ENCODE measurements at places on chromosomes 7 and 10.

DNA sequence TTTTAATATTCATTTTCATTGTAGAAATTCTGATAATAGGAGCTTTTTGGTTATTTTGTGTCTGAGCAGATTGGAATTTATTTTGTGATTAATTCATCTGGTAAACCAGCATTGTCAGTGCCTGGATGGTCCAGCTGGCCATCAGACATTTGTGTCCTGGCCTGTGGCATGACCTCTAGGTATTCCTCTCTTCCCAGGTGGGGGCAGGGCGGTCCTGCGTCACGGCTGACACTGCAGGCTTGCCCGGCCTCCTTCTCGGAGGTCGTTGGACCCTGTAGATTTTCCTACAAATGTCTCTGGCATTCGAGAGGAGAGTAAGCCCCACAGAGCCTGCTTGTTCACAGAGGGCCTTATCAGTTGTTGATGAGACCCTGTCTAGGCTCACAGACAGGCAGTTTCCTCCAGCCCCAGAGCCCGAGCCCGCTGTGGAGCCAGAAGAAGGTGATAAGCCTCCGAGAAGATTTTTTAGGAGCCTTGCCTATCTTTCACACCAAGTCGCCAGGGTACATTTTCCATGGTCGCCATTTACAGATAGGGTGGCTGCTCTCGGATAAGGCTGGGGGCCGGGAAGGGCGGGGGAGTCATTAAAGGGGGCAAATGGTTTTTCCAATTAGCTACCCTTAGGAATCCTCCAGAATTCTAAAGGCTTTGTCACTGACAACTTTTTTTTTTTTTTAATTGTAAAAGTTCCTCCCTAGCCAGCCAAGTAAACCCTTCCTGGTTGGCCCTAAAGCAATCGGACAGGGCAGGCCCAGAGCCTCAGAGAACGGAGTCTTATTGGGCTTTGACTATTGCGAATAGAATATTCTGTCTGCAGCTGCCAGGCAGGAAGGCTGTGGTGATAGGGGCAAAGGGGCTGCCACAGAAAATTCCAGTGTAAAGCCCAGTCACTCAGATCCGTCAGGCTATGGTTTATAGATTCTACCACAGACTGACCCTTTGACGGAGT, 78.1 kb upstream of the TBX20 start:
- no peak for DNase-seq

GRCh38 chr7:70267381-70268120, 669.3 kb downstream of the AUTS2 start:
- DNase-seq: no peak

DNA sequence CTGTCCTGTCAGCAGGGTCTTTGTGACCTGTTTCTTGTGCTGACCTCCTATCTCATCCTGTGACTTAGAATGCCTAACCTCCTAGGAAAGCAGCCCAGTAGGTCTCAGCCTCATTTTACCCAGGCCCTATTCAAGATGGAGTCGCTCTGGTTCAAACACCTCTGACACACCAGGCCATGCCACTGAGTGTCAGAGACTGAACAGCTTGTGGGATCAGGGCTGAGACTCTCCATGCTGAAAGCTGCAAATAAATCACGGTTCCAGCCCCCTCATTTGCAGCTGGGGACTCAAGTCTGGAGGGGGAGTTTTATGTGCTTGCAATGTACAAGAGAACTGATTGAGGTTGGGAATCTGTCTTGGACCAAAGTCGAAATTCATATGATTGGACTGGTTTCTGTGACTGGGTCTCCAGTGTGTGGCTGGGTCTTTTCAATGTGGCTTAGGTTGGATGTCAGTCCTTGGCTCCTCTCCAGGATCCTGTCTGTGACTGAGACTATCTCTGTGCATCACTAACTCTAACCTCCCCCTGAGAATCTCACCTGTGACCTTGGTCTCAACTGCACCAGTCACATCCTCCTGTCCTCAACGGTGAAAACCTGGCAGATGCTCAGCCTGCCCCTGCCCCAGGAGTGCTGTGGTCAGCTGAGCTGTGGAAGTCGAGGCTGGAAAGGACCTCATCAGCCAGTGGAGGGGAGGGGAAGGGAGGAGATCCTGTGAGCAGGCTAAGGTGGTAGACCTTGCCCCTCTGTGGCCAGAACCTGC, 11.7 kb downstream of the PRF1 start:
- DNase-seq: no peak

- DNase-seq: peak; percentile 7
Measured at GRCh38 chr7:142868188-142868985, 13.5 kb downstream of the EPHB6 start.

- DNase-seq: no peak
Measured at GRCh38 chr10:77545585-77545984, 92.0 kb downstream of the KCNMA1 start.

DNA sequence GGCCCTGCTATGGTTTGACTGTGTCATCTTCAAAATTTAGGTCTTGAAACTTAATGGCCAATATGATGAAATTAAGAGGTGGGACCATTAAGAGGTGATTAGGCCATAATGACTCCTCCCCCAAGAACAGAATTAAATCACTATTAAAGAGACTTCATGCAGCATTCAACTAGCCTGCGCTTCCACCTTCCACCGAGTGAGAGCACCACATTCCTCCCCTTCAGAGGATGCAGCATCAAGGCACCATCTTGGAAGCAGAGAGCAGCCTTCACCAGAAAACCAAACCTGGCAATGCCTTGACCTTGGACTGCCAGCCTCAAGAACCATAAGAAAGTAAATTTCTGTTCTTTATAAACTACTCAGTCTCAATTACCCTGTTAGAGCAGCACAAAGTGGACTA, 371.1 kb upstream of the NFE2L3 start:
- no peak for DNase-seq

DNA sequence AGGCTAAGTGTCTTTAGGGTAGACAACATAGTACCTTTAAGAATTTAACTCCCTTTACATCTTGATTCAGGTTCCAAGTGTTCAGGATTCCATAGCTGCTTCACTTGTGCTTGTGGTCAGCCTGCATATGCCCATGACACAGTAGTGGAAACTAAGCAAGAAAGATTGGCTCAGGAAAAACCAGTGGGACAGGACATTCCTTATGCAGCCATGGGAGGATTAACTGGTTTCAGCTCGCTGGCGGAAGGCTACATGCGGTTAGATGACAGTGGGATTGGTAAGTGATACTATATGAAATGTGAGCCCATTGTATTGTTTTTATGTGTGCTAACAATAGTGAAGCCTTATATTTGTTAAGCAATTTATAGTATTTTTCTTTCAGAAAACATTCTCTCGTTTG, 11.3 kb downstream of the FAM221A start:
- DNase-seq: no peak

- no peak for DNase-seq
Measured at GRCh38 chr10:68895041-68895440, 6.1 kb upstream of the DDX50 start.

DNA sequence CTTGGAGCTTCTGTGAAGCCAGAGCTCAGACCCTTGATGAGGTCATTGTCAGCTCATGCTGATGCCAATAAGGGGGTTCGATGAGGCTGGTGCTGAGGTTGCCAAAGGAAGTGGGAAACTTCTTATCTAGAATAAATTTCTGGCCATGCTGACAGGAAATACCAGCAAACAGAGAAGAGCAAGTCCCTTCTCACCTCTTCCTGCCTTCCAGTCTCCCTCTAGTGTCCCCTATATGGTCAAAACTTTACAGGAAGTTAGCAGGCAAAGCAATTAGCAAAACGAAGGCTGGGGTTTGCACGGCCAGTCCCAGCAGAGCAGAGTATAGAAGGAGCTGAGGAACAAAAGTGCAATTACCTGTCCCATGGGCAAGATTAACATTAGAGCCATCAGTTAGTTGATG, 15.1 kb upstream of the NEUROG3 start:
- DNase-seq: no peak

- peak; percentile 73 for DNase-seq
Measured at GRCh38 chr10:91590142-91590903, 42.5 kb downstream of the PPP1R3C start.

DNA sequence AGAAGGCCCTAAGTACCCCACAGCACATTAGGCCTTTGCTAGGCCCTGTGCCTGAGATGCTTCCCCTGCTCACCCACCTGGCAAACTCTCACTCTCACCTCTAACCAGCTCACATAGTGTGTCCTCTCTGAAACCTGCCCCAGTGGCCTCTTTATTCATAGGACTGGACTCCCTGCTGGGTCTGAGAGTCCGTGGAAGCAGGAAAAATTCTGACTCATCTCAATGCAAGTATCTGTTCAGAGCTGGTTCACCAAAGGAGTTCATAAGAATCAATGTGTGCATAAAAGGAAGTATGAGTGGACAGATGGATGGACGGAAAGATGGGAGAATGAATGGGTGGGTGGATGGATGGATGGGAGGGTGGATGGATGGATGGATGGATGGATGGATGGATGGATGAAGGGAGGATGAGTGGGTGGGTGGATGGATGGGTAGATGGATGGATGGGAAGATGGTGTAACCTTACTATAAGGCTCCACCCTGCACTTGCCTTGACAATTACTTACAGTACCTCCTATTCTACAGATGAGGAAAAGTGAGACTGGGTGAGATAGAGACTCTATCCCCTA, 111.2 kb upstream of the ZMIZ1 start:
- DNase-seq: no peak

DNA sequence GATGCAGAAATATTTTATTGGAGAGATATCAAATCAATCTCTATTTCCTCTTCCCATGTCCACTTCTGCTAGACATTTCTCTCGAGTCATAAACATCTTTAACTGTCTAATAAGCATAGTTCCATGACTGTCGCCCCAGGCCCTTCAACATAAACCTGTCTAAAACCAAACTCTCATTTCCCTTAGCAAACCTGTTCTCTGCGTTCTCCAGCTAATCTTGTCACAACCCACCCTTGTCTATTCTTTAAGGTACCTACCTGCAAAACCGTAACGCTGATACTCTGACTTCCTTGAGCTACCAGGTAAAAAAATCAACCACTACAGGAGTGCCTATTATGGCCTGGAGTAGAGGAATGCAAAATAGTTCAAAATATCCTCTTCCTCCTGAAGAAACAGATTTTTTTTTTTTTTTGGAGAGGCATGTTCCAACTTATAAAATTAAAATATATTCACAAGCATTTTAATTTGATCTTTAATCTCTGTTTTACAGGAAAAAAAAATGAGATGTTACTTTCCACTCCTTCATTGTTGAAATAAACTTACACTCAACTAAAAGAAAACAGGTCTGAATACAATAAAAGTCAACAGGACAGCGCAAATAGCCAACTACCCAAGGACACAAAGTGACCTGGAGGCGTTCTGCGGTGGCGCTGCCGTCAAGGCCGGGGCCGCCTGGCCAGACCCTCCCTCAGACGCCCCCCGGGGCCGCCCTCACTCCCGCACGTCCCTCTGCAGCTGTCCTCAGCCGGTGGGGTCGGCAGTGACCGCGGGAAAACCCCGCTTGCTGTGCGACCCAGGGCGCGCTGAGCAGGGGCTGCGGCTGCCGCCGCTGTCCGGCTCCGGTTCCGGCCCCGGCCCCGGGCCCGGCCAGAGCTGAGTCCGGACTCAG, 765 bp downstream of the SLC25A40 start:
- no peak for DNase-seq

DNA sequence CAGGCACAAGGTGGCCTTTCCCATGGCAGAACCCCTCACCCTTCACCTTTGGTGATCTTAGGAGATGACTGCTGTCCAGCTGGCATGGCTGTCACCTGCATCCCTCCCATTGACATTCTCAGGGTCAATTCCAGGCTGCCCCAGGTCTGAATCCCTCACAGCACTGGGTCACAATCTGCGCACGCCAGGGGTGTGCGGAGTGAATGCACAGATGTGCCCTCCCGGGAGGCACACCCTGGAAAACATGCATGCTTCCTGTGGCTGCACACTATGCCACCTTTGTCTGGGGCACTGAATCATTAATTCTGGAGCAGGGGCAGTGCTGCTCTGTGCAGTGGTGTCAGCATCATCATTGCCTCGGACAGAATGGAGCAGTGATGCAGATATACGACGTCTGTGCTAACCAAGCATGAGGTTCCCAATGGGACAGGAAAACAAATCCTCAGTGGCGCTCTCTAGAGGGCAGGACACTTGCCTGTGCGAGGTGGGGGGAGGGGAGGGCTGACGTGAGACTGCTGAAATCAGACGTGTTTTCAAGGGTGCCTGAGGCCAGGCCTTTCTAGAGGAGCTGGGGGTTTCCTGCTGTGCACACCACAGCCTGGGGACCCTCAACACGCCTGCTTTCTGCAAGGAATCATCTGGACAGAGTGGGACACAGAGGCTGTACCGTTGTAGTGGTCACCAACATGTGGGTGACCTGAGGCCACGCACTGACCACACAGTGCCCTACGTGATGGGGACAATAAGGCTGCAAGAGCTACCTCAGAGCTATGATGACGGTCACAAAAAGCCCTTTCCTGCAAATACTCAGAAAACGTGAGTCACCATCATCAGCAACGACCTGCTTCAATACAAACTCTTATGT, 77.9 kb downstream of the HIPK2 start:
- no peak for DNase-seq

DNA sequence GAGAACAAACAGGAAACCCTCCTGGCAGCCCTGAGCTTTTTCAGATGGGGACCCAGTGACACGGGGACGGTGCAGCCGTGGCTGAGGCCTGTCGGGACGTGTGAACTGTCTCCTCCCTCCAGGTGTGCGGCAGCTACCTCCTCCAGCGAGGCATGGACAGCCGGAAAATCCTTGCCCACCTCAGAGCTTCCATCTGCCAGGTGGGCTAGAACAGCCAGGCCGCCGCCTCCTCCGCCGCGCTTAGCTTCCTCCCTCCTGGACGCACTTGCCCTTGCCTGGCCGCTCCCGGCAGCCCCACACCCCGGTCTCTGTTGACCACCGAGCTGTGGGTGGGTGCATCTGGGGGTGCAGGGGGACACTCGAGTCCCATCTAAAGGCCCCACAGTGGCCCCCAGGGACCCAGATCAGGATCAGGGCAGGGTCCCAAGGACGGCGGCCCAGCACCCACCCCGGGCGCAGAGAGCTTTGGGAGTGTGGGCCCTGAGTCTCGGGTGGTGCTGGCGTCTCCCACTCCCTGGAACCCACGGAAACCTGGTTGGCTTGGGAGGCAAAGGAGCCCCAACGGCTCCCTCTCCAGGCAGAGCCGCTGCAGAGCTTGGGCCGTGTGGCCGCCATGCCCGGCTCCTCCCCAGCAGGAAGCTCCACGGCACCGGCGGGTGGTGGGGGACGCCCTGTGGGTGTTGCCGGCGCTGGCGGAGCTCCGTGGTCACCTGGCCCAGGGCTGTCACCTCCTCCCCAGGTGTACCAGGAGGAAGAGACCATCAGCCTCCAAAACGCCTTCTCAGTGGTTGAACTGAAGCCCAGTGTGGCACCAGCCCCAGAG, 32.9 kb upstream of the UTF1 start:
- no peak for DNase-seq

Measured in mucosa of gallbladder (tissue), 1 donor.